ENCODE measurements at places on chromosomes 4 and X.

- no peak for DNase-seq
These were observed 21.3 kb downstream of the IQCM start for GRCh38 chr4:149794352-149794751.

- DNase-seq = no peak
These were observed 68.0 kb upstream of the MSX1 start for GRCh38 chr4:4791299-4792111.

- DNase-seq = no peak
These were observed 455.3 kb downstream of the ACTRT1 start for GRCh38 chrX:127596882-127597281.

- DNase-seq = no peak
These were observed 5.9 kb upstream of the SCARB2 start for GRCh38 chr4:76219299-76220055.

GRCh38 chr4:48635310-48635709 is 144.8 kb downstream of the FRYL start:
- no peak for DNase-seq

All from activated CD8-positive, alpha-beta T cell treated with anti-CD3 and anti-CD28 coated beads, Interleukin-2, amount 10 ng/mL, durations not matched to agents 7 days and 5 days (primary cell).